ENCODE measurements at places on chromosomes 1 and 21.
A peak's percentile ranks its signal among the peaks of the same experiment; 100 is the strongest.

GRCh38 chr1:56417646-56418045 is 161.7 kb downstream of the PLPP3 start:
- no peak for DNase-seq

GRCh38 chr1:227604446-227604845 is 41.1 kb downstream of the ZNF678 start:
- DNase-seq: peak; percentile 69

DNA sequence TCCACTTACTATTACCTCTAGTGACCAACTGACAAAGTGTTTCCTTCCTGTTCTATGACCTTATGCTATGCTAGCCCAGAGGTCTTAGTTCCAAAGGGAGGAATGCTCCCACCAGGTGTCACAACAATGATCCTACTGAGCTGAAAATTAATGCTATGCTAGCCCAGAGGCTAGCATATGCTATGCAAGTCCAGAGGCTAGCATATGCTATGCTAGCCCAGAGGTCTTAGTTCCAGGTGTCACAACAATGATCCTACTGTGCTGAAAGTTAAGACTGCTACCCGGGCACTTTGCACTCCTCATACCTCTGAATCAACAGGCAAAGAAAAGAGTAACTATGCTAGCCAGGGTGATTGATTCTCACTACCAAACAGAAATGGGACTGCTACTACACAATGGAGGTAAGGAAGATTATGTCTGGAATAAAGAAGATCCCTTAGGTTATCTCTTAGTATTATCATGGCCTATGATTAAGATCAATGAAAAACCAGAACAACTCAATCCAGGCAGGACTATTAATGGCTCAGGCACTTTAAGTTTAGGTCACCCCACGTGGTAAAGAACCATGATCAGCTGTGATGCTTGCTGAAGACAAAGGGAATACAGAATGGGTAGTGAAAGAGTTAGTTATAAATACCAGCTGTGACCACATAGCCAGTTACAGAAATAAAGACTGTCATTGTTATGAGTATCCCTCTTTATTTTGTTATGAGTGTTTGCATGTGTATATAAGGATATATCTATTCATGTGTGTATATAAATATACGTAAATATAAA is 114.1 kb downstream of the CSMD2 start:
- peak; percentile 61 for DNase-seq

DNA sequence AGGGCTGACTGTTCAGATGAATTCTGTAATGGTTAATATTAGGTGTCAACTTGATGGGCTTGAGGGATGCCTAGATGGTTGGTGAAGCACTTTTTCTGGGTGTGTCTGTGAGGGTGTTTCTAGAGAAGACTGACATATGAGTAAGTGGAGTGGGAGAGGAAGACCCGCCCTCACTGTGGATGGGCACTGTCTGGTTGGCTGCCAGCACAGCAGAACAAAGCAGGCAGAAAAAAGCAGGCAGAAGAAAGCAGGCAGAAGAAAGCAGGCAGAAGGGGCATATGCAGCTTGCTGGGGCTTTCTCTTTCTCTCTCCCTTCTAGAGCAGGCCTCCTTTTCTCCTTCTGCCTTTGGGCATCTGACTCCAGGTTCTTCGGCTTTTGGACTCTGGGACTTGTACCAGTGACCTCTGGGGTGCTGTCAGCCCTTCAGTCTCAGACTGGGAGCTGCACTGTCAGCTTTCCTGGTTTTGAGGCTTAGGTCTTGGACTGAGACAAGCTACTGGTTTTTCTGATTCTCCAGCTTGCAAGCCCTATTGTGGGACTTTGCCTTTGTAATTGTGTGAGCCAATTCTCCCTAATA is 42.9 kb upstream of the CD2 start:
- DNase-seq: no peak

DNA sequence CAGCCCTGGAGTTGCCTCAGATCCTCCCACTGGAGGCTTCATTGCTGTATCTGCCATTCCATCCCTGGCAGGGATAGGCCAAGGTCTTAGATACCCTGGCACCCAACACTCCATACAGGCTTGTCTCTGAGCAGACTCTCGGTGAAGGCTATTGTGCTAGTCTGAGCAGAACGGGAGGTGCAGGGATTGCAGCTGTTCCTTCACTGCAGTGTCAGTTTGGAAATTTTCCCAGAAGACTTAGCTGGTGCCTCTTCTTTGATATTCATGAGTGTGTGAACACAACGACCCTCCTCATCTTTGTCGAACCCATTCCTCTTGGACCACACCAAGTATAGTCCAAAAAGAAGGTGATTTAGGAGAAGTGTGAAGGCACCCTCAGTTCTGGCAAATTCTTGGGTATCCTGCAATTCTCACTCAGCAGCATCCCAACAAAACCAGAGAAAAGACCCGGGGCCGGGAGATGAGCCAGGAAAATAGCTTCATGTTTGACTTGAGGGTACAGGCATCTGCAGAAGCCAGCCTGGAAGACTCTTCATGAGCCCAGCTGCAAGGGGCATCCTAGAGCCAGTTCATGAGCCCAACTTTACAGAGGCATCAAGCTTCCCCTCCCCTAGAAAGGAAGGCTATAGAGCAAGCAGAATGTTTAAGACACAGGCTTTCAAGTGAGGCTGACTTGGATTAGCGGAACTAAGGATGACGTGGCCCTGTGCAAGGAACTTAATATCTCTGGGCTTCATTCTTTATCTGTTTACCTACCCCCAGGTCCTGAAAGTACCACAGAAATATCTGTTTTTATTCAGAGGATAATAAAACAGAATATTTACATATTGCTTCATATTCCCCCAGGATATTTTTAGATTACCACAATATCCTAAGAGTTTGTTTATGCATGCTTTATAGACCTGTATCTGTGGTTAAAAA is 38.8 kb upstream of the HAO2 start:
- no peak for DNase-seq

GRCh38 chr1:17086751-17087150 is 32.5 kb downstream of the PADI2 start:
- no peak for DNase-seq

GRCh38 chr1:234924450-234925355 is 203.9 kb downstream of the TOMM20 start:
- no peak for DNase-seq

GRCh38 chr21:43266534-43266933 is 97.7 kb downstream of the CRYAA start:
- DNase-seq: no peak

DNA sequence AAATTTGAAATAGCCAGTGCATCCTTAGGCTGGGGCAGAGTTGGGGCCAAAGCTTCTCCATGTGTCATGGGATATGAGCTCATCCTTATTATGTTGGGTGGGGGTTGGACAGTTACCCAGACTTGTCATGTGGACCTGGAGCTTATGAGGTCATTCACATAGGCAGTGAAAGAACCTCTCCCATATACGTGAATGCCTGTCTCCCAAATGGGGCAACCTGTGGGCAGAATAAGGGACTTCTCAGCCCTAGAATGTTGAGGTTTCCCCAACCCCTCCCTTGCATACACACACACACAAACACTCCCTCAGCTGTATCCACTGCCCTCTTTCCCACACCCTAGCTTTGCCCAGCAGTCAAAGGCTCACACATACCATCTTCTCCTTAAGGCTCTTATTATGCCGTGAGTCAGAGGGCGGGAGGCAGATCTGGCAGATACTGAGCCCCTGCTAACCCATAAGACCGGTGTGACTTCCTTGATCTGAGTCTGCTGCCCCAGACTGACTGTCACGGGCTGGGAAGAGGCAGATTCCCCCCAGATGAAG is 2.3 kb upstream of the IVL start:
- no peak for DNase-seq

GRCh38 chr1:94684690-94685250 is 135.4 kb upstream of the SLC44A3 start:
- no peak for DNase-seq

GRCh38 chr1:202029171-202029665 is 18.8 kb downstream of the ELF3 start:
- DNase-seq: no peak

DNA sequence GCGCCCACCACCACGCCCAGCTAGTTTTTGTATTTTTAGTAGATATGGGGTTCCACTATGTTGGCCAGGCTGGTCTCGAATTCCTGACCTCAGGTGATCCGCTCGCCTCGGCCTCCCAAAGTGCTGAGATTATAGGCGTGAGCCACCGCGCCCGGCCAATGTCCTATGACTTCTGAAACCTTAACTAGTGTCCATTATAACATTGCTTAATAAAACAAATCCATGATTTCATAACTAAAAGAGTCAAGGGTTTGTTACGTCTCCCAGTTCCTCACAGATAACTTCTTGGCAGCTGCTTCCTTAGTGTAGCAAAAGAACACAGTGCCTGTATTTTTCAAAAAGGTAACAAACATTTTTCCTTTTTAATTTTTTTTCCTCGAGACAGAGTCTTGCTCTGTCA is 53.6 kb downstream of the FBXO42 start:
- no peak for DNase-seq

- no peak for DNase-seq
Observed at GRCh38 chr21:29751473-29752185, 188.2 kb downstream of the GRIK1 start.

DNA sequence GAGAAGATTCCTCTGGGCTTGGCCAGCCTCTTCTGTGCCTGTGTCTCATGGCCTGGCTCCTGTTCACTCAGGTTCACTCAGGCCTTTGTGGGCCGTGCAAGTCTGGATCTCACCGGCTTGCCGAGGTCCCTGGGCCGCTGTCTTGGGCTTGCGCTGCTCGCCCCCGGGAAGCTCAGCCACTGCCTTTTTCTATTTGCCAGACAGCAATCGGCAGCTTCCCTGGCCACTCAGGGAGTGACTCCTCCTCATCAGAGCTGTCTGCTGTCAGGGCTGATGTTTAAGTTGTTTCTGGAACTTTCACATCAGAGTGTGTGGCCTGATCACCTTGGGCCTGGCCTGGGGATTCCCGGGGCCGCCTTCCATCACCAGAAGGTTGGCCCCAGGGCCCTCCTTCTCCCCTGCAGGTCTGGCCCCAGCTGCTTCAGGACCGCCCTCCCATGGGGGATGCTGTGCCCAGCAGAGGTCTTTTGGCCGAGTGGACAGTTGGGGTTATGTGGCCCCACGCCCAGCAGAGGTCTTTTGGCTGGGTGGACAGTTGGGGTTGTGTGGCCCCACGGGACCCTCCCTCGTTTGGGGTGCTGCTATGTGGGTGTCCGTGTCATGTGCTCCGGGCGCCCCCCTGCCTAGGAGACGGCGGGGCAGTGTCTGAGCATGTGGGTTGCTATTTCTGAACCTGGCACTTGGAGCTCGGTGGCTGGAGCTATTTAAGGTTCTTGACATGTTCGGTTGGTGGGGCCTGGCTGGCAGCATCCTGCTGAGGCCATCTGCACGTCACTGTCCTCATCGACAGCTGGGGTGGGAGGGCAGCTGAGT is 12.5 kb downstream of the SLX9 start:
- DNase-seq: no peak

- no peak for DNase-seq
Observed at GRCh38 chr1:215957663-215958062, 390.6 kb downstream of the KCTD3 start.

DNA sequence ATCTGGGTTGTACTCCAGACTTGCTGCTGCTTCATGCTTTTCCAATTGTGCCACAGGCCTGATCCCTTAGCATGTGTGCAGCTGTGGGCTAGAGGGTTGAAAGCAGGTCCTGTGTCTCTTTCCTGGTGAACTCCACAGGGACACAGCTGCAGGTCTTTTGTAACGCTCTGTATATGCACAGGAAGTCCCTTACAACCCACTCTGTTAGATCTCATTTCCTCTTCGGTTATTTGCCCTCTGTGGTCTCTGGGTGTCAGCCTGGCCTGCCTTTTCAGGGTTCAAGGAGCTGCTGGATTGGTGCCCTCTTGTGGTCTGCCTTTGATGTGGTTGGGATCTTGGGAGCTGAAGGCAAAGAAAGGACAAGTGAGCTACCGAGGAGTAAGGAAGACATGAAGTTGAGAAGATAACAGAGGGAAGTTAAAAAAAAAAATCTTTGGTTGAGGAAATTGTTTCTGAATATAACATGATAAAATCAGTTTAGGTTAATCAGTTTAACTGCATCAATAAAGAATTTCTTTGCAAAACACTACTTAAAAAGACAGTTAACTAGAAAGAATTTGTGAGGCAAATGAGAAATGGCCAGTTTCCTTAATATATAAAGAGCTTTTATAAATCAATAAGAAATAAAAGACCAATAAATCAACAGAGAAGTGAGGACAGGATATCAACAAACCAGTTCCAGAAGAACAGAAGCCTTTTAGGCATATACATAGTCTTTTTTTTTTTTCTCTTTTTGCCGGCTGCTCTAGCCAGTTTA is 44.1 kb downstream of the UCK2 start:
- DNase-seq: peak; percentile 38

DNA sequence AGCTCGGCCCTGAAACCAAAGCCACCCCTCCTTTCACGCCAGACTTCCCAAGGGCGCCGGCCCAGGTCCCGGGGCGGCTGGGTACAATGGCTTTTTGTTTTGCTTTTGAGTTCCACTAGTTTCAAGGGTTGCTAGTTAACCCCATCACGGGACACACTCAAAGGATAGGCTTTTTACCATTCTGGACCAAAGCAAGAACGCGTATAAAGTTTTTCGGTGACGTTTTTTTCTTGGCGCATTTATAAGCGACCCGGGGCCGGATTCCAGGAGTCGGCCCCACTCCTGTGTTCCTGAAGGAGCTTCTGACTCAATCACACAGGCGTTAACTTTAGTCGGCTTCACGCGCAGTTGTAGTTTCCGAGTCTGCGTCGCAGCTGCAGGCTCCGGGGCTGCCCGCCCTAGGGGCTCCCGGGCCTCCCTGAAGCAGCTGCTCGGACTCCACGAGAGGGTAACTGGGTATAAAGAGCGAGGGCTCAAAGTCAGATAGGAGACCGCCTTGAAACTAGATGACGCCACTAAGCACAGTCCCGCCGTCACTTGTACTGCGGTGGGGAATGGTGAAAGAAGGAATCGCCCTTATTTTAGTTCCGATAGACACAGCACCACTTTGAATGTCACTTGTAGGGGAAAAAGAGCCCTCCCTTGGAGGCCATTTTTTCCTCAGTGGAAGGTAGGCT is 707 bp upstream of the KLHL21 start:
- DNase-seq: peak; percentile 69

- DNase-seq: no peak
Observed at GRCh38 chr1:80392529-80392928, 1386.0 kb upstream of the ADGRL4 start.

- no peak for DNase-seq
Observed at GRCh38 chr1:29392036-29392435, 155.7 kb downstream of the PTPRU start.

DNA sequence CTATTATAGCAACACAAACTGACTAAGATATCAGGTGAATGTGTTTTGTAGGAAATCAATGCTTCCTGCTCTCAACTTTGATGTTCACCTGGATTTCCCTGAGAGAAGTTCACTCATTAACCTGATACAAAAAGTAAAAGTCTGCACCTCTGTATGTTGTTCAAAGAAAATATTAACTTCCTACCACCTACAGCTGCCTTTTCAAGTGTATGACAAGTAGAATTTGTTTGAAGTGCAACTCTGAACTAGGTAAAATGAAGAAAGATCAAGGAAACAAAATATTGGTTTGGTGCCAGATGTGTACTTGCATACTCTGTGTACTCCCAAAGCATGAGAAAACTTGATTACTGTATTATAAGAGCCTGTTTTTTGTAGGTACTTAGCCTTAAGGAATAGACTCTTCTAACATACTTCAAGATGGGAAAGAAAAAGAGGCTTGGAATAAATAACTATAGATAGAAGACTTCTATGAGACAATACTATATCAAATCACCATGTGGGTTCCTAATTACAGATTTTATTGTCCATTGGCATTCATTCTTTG is 193.4 kb downstream of the APP start:
- DNase-seq: no peak

- DNase-seq: no peak
Observed at GRCh38 chr1:109322974-109323373, 16.2 kb upstream of the MYBPHL start.

Measured in head of caudate nucleus (tissue), 42 donors.